HFFc6 (cell line): ENCODE measurements at places on chromosomes 2 and 18. TPM values are rescaled to one million over a fixed set of nuclear protein-coding genes. Genes with fewer than 3 reads are reported as not detected.

- no peak for DNase-seq
These were observed 562.7 kb upstream of the ID2 start for GRCh38 chr2:8118940-8119781.

DNA sequence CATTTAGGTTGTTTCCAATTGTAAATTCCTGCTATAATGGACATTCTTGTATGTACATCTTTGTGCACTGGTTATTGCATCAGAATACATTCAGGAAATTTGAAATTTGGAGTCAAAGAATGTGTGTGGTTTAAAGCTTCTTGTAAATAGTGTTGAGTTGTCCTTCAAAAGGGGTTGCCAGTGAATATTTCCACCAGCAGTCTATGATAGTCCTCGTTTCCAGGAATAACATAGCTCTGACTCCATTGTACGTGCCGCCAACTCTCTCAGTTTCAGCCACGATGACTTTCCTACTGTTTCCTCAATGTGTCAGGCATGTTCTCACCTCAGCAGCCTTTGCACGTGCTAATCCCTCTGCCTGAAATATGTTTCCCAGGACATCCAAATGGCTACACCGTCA, 10.9 kb upstream of the HS6ST1 start:
- no peak for DNase-seq

DNA sequence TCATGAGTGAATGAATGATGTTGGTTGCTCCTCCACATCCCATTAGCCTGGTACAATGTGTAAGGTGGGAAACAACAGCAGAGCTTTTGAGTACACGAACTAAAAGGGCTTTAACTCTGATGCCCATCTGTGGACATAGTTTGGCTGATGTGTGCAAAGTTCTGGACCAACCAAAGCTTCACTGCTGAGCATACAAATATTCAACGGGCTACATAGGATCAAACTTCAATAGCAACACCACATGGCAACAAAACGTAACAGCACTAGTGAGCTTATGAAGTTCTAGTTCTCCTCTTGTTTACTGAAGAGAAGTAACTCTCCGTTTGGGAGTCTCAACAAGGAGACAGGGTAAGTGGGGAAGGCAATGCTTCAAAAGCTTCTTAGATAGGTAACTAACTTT, 20.4 kb downstream of the STAM2 start:
- DNase-seq, result peak; percentile 10

DNA sequence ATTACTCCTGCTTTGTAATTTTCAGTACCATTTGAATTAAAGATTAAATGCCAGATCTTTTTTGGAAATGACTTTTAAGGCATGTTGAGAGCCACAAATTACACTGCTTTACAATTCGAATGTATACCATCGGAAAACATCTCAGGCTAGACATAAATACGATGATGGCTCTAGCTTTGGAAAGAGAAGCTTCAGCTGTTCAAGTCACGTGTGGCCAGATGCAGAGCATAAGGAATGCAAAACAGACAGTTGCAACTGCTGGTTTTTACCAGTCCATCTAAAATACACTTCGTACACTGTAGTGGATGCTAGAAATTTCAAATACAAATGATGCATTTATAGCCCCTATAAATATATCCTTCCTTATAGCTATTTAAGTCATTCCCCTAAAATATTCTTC, 8.0 kb downstream of the ZNF516 start:
- DNase-seq, result no peak

GRCh38 chr2:27016801-27017325, 15.9 kb upstream of the TMEM214 start:
- DNase-seq, result peak; percentile 37

- DNase-seq, result no peak
These were observed 80.5 kb upstream of the OTOF start for GRCh38 chr2:26558271-26559043.

DNA sequence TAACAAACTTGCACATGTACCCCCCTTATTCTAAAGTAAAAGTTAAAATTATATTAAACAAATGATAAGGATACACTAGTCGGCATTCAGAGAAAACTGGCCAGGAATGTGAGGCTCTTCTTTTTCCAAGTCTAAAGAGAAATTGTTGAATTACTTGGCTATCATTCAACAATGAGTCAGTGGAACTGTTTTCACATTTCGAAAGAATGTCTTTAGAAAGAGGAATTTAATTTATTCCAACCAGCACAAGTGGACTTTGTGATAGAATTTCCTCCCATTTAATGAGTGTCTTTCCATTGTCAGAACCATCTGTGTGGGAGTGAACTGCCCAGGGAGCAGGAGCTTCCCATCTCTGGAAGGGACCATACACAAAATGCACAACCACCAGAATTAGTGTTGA, 792.2 kb downstream of the EPHA4 start:
- DNase-seq, result peak; percentile 68

DNA sequence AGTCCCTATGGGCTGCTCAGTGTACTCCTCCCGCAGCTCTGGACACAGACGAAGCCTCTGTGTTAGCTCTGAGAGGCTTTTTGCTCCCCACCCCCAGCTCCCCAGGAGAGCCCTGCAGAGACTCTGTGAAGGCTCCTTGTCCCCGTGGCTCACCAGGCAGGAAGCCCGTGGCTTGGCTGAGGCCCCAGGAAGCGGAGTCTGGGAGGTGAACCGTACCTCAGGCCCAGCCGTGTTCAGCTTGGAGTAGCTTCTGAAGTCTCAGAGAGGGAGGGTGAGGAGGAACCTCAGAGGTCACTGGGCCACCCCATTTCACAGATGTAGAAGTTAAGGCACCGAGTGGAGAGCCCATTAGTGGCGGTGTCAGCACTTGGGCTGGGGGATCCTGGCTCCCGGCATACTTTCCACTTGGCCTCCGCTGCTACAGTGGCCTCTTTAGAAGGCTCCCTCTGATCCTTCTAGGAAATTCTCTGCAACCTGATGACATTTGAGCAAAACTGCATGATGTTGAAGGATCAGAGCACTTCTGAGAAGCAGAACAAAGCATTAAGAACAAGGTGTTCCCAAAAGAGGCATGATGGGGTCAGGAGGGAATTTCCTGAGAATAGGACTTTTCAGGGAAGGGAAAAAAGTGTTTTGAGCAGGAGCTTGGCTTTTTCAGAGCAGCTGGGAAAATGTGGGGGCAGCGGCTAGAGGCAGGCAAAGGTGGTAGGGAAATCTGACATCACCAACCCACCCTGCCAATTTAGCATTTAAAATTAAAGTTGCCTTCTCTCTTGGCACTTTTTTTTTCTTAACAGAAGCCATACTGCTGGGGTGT, 79.1 kb downstream of the MCFD2 start:
- DNase-seq, result no peak

ERBB4 gene
- total RNA-seq, result not detected in 3 replicates

CHST9 gene
- not detected in 3 replicates for total RNA-seq

KCNIP3 gene
- total RNA-seq, result 0.73 to 3.1 TPM (median 1.9 TPM) in 3 replicates

FAM237A gene
- total RNA-seq, result not detected in 3 replicates
